ENCODE measurements at places on chromosomes 2 and 18. TPM values are rescaled to one million over a fixed set of nuclear protein-coding genes. Genes with fewer than 3 reads are reported as not detected.
A peak's percentile ranks its signal among the peaks of the same experiment; 100 is the strongest.

- DNase-seq: no peak
Observed at GRCh38 chr18:32081881-32082280, 9.8 kb upstream of the RNF138 start.

DNA sequence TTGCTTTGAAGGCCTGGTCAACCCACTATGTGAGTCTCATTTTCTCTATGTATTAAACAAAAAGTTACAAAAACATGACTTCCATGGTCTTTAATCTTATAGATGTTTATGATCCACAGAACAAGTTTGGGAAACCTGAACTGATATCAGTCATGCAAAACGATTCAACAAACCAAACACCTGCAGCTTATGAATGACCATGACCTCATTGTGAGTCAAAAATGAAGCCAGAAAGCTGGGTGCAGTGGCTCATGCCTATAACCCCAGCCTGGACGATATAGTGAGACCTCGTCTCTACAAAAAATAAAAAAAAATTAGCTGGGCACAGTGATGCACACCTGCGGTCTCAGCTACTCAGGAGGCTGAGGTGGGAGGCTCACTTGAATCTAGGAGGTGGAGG, 270.4 kb upstream of the CCDC68 start:
- no peak for DNase-seq

- no peak for DNase-seq
Observed at GRCh38 chr2:176192351-176192750, 3.9 kb downstream of the HOXD1 start.

DNA sequence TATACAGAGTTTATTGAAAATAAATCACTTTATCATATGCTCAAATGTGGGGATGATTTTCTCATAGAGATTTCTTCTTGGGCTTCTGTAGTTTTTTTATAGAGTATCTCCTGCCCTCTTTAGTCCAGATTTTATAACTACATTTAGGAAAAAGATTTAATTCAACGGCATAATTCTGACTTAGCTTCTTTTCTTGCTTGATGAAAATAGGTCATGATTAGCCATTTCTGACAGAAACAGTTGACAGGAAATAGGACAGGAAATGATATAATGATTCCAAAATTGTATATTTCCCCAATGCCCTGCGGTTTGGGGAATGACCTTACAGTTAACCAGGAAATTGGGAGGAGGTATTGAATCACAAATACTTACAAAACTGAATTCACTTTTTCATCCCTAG, 1531.9 kb upstream of the ACVR2A start:
- peak; percentile 50 for DNase-seq

- DNase-seq: no peak
Observed at GRCh38 chr2:107556038-107556627, 270.6 kb upstream of the RGPD4 start.

DNA sequence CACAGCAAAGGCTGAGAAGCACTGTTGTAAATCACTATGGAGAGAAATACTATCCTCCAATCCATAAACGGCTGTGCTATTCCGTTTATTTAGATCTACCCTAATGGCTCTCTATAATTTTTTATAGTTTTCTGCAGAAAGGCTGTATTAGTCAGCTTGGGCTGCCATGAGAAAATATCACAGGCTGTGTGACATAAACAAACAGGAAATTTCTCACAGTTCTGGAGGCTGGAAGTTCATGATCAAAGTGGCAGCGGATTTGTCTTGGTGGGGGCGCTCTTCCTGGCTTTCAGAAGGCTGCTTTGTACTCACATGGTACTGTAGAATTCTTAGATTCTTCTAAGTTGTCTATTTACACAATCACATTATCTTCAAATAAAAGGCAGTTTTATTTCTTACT, 44.1 kb downstream of the C1D start:
- no peak for DNase-seq

DNA sequence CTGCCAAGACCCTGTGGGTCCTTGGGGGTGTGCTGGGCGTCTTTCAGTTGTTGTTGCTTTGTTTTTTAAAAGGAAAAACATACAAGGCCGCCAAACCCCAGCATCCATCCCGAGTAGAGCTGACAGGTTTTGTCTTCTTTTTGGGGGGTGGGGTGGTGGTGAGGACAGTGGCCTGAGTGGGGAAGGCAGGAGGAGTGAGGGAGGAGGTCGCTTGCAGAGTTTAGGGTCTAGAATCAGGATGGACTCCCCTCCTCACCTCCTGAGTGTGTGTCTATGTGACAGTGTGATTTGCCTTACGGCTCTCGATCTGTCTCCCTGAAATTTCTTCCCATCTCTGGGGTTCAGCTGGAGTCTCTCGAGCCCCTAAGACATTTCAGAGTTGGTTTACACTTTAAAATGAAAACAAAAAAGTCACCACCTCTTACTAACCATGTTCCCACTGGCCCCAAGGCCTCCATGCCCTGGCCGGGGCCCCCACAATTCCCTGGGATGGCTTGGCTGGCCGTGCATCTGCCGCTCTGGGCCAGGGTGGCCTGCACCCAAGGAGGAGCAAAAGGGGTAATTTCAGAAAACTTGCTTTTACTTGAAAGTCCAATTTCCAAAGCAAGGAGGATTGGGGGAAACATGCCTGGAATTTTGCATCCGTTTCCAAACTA, 5.0 kb downstream of the SIX3 start:
- DNase-seq: no peak

DNA sequence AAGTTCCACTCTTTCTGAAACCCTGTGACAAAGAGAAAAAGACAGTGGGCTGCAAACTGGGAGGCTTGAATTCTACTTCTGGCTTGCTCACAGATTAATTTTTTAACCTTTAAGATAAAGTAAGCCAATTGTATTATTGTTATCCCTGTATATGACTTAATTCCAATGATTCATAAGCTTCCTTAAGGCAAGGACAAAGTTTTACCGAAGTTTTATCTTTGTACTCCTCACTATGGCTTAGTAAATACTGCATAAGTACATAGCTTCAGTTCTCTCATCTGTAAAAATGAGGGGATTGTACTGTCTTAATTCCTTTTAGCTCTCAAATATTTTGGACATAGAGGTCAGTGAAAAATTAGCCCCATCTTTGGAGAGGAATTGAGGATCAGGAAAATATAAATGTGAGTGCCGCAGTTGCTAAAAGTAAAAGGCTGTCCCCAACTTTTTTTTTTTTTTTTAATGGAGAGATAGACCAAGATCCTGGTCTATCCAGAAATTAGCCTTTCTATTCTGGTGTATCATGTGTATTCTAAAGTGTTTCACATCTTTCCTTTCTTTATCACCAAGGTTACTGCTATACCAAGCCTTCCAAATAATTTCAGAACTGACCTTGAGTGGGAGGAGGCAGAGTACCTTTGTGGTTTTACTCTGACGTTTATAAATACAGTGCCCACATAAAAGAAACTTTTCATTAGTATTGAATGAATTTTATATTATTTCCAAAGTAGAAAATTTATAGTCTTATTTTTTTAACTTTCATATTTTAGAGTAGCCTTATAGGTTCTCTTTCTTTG, 13.3 kb downstream of the RELCH start:
- no peak for DNase-seq

GRCh38 chr2:48479915-48480314, 50.0 kb upstream of the STON1 start:
- no peak for DNase-seq

GRCh38 chr2:108986916-108987510, 2.0 kb downstream of the EDAR start:
- DNase-seq: no peak

- DNase-seq: no peak
Observed at GRCh38 chr18:50113726-50114125, 81.2 kb downstream of the MYO5B start.

- peak; percentile 43 for DNase-seq
Observed at GRCh38 chr2:70789304-70790135, 923 bp downstream of the FIGLA start.

- DNase-seq: no peak
Observed at GRCh38 chr18:65907281-65907680, 156.5 kb downstream of the CDH7 start.

DNA sequence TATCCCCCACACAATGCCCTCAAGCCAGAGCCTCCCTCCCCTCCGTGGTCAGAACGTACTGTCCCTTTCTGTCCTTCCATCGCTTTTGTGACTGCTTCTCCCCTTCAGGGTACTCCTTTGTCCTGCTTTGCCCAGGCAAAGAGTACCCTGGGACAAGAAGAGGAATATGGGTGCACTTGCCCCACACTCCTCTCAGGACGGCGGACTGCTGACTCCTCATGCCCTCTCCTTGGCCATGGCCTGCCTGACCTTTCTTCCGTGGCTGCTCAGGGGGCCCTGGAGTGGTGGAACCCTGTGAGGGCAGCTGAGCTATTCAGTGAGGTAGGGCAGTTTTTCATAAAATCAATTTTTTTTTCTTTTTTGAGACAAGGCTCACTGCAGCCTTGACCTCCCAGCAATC, 18.7 kb downstream of the C2orf74 start:
- no peak for DNase-seq

DNA sequence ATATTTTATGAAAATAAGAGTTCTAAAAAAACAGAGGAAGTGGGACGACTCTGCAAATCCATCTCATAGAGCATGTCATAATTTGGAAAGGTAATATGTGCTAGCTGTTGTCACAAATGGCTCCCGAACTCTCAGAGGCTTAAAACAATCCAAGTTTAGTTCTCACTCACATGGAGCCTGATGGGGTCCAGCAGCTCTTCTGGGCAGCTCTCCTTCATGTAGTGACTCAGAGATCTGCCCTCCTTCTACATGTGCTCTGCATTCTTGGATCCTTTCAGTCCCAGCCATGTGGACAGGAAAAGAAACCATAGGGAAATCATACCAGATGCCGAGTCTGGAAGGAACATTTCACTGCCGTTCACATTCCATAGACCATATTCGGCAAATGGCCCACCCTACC, 180.1 kb upstream of the APCDD1 start:
- DNase-seq: no peak

- DNase-seq: no peak
Observed at GRCh38 chr18:3246635-3247239, 864 bp upstream of the MYL12A start.

The UGT1A8 gene
- not detected for total RNA-seq

The ABHD1 gene
- total RNA-seq: 0.12 TPM

The GNLY gene
- not detected for total RNA-seq

The HMSD gene
- 0.12 TPM for total RNA-seq

The FOXD4L1 gene
- total RNA-seq: not detected

The SLC66A2 gene
- 25.6 TPM for total RNA-seq

The M1AP gene
- not detected for total RNA-seq

All from H4 (cell line).